ENCODE measurements at places on chromosomes 16 and 17.
A peak's percentile ranks its signal among the peaks of the same experiment; 100 is the strongest.

GRCh38 chr16:88475037-88475436 lies 22.0 kb downstream of the ZFPM1 start:
- DNase-seq: no peak

DNA sequence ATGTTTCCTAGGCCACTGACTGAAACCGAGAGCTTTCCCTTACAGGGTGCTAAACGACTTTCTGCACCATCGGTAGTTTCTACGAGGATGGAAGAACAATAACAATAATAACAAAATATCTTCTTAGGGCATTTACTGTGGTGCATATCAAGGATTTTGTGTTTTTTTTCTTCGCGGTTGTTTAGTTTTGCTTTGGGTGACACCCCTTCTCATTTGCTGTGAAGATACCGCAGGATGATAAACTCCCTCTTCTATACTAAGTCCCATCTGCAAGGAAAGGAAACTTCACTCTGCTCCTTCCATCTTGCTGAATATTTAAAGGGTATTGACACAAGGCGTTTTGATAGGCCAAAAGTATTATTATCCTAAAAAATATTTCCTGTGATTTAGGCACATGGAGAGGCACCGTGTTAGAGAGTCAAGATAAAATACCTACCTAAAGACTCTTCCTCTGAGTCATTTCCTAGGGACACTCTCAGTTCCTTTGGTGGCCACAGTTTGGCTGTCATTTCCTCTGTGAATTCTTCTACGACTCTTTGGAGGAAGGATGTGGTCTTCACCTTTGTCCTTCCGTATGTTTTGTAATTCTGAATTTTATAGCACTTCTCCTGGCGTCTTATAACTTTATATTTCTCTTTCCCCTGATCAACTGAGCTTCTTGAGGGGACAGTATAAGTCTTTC lies 318.8 kb downstream of the CDH13 start:
- no peak for DNase-seq

DNA sequence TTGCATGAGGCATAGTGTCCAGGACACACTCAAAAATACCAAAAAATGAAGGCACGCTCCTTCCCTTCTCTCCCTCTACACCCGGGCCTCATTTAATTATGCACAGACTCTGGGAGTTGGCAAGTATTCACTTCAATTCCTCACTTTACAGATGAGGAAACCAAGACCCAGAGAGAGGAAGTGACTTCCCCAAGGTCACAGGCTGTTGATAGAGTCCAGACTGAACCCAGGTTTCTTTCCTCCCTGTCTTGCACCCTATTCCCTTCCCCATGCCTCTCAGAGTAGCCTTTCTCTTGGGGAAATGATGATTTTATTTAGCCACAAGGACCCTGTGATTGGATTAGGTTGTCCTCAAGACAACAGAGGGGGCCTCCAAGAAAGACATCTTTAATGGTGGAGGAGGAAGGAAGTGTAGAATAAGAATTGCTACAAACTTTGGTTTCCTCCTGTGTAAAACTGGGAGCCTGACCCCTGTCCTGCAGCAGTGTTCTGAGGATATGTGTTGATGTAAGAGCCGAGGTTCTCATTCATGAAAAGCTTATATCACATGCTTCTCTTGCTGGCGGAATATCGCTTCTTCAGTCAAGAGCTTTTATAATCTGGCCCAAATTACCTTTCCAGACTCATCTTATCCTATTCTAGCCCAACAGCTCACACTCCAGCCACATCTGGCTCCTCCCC lies 48.8 kb upstream of the SIAH1 start:
- DNase-seq: no peak

DNA sequence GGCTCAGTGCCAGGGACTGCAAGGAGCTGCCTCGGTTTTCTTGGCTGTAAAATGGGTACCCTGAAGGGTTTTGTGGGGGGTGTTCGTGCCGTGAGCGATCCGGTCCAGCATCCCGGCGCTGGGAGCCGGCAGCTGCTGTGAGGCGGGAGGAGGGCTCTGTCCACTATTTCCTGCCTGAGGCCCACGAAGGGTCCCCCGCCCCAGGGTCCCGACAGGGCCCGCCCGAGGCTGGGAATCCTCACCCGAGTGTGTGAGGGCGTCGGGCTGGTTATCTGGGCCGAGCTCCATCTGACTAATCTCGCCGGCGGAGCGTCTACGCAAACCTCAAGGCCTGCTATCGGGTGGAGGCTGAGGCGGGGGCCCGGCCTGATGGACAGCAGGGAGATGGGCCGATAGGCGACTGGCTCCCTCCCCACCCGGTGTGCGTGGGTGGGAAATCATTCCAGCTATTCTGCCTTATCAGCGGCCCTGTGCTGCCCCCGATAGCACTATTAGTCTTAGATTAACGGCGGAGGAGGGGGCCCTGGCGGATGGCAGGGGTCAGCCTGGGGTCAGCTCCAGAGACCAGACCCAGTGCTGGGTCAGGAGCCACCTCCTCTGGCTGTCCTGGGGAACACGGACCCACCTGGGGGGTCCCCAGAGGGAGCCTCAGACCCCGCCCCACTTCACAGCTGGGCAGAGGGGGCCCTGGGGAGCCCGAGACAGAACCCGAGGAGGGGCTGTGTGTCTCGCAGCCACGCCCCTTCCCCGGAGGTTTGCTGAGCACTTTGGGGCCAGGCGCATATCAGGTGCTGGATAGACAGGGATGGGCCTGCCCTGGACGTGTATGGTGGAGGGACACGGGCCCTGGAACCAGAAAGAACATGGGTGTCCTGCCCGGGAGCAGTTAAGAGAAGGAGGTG lies 44.7 kb downstream of the ZFPM1 start:
- no peak for DNase-seq

DNA sequence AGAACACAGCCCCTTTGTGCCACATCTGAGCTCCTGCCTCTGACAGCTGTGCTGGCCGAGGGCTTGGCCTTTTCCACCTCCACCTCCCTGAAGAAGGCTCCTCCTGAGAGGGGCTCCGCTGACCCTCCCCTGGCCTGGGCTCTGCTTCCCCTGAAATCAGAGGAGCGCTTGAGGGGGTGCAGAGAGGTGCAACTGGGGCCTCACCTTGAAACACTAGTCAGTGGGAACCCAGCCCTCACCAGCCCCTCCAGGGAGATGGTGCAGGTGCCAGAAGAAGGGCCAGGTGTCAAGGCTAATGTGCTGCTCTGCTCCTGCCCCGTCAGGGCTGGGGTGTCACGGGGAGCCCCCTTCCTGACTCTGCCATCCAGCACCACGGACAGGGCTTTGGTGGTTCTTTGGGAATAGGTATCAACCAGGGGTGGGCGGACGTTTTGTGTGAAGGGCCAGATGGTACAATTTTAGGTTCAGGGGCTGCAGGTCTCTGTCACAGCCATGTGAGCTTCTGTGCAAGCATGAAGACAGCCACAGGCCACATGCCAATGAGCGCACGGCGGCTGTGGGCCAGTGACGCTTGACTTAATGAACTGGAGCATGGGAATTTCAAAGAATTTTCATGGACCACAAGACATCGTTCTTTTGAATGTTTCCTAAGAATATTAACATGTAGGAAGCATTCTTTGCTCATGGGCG lies 2.1 kb upstream of the ZG16B start:
- no peak for DNase-seq

DNA sequence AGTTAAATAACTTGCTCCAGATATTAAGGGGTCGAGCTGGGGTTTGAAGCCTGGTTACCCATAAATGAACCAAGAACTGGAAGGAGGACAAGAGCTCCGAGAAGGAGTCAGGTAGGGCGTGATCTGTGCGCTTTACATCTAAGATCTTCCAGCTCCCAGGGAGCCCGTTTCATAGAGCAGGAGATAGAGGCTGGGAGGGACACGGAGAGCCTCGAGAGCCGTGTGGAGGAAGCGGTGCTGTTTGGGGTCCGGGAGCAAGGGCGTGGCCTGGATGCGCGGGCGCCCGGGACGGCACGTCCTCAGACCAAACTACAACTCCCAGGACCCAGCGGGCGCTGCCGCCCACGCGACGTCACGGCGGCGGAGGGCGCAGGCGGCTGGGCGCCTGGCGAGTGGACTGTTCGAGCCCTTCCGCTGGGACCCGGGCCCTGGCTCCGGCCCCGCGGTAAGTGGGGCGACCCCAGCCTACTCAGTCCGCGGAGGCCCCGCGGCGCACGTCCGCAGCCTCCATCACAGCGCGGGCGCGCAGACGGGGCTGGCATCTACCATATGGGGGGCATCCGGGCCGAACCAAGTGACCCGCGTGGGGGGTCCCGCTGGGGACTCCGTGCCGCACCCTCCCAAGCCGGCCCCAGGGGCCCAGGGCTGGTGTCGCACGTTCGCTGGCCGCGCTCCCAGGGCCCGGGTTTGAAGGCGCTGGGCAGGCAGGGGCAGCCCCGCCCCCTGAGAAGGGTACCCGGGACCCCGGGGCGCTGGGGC lies at the start of gene BCKDK:
TSS of gene BCKDK (plus strand) at position 352 of the 759 bp plus-strand sequence. CDS start 838 bp downstream, outside the sequence.
- DNase-seq: peak; percentile 45

- no peak for DNase-seq
Observed at GRCh38 chr16:85171759-85172454, 59.6 kb upstream of the CIBAR2 start.

GRCh38 chr17:40648384-40648968 lies 858 bp upstream of the SMARCE1 start:
- no peak for DNase-seq

GRCh38 chr17:7213895-7214299 lies 5.7 kb downstream of the DLG4 start:
- peak; percentile 86 for DNase-seq

DNA sequence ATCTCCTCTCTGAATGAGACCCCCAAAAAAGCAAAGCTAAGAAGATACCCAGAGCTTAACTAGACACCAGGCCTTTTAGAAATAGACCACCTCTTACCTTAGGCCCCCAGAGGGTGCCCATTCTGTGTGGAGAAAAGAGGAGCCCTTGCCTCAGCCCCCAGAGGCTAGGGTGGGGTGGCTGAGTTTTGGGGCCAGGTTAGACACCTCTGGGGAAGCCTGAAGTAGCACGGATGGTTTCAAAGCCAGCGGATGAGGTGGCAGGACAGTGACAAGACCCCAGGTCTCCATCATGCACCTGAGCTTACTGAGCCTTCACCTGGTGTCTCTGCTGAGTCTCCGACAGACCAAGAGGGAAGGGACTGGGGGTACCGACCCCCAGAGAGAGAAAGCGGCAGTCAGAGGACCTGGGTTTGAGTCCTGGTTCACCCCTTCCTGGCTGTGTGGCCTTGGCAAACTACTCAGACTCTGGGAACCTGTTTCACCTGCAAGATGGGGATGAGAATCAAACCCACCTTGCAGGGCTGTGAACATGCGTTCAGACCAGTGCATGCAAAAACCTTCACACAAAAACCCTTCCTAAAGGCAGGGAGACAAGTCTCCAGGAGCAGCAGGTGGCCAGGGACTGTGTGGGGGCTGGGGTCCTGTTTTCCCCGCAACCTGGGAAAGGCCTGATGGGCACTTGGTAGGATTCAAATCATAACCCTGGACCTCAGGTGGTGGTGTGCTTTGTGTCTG lies 7.7 kb downstream of the SCGB1C2 start:
- no peak for DNase-seq

GRCh38 chr17:76989519-76989918 lies 121.3 kb downstream of the MGAT5B start:
- DNase-seq: no peak

- no peak for DNase-seq
Observed at GRCh38 chr16:47865337-47865855, 290.4 kb downstream of the ABCC12 start.

DNA sequence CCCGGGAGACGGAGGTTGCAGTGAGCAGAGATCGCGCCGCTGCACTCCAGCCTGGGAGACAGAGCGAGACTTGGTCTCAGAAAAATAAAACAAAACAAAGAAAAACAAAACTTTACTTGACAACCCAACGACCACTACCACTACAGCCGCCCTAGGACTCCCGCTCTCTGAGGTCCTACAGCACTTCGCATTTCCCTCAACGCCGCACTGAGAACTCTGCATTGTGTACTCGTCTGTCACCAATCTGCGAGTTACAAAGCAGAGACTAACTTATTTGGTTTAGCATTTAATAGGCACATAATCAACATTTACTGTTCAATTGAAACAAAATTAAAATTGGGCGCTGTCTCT lies 479 bp upstream of the ZNF207 start:
- DNase-seq: no peak

- DNase-seq: no peak
Observed at GRCh38 chr17:67725807-67726206, 8.1 kb downstream of the NOL11 start.

- DNase-seq: no peak
Observed at GRCh38 chr17:73933871-73934270, 269.6 kb upstream of the RPL38 start.

GRCh38 chr16:3065069-3065741 lies at the start of gene IL32:
TSS of gene IL32 (plus strand) at chr16:3065640. CDS start at chr16:3065812, 172 bp downstream.
- no peak for DNase-seq

GRCh38 chr16:88407807-88408206 lies 25.0 kb downstream of the ZNF469 start:
- DNase-seq: no peak

GRCh38 chr17:19781488-19782458 lies 33.7 kb upstream of the ALDH3A1 start:
- no peak for DNase-seq

DNA sequence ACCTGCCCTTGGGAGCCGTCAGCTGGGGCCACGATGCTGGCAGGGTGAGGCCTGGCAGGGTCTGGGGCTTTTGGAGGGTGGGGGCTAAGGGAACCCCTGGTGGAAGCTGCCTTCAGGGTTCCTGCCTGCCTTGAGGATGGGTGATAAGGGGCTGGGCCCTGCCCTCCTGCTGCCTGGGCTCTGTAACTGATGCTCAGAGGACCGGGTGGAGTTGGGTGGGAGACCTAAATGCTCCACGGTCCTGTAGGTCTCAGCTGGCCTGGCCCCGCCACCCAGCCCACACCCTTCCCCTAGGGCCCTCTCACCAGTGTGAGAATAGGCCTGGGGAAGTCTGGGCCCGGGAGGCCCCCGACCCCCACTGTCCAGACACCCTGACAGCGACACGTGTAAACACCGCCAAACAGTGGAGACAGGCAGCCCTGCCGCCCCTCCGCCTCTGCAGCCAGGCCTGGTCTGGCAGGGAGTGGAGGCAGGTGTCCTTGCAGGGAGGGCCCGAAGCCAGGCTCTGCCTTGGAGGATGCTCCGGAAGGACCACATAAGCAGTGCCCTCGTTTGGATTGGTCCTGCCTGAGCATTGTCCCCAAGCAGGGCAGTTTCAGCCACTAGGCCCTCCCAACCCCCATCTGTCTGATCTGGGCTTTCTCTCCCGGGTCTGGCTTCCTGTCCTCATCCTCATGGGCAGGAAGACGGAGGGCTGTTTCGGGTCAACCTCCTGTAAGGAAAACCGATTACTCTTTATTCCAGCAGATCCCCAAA lies 6.5 kb upstream of the BAHCC1 start:
- DNase-seq: no peak

DNA sequence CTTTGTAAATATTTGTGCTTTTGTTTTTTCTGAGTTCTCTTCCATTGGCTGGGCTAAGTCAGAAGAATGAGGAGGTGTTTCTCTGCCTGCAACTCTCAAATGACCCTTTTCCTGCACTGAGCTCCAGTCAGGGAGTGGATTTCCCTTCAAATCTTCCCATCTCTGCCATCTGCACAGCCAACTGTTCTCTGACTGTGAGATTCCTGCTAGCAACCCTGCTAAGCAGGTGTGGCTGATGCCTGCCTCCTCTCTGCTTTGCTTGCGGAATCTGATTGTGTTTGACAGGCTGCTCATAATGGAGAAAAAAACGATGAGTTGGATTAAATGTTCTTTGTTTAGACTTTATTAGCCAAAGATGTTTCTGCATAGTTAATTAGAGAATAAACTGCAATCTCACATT lies 519.8 kb downstream of the TMEM114 start:
- no peak for DNase-seq

GRCh38 chr16:57700781-57701551 lies 6.4 kb downstream of the DRC7 start:
- no peak for DNase-seq

All from fibroblast of the conjunctiva (primary cell).